ENCODE measurements at places on chromosomes 3 and 15.
A peak's percentile ranks its signal among the peaks of the same experiment; 100 is the strongest.

- DNase-seq, result no peak
These were observed at the start of gene SLC2A2 for GRCh38 chr3:171026597-171027293. TSS of gene SLC2A2 (minus strand) at chr3:171026720. CDS start at chr3:171026670, 50 bp downstream.

GRCh38 chr3:76942101-76942500 is 97.8 kb upstream of the ROBO2 start:
- no peak for DNase-seq

- DNase-seq, result no peak
These were observed 235.0 kb downstream of the SLC9A9 start for GRCh38 chr3:143613226-143613625.

DNA sequence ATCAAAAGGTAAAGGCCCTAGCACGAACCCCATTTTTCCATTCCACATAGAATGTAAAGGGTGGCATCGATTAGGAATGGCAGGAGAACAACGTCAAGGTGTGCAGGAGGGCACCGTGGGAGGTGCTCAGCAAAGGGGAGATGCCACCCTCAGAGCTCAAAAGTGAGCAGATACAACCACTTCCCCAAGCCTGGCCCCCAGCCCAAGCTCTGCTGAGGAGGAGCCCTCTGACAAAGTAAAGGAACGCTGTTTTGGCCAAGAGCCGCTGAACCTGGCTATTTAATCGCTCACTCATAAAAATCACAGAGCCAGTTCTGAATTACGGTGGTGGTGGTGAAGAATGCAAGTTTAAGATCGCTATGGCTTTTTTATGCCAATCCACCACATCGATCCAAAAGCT is 12.4 kb downstream of the GNB5 start:
- no peak for DNase-seq

GRCh38 chr3:167861649-167862048 is 126.1 kb downstream of the SERPINI1 start:
- no peak for DNase-seq

GRCh38 chr15:25829073-25829472 is 34.1 kb downstream of the ATP10A start:
- no peak for DNase-seq

- DNase-seq, result no peak
These were observed 14.2 kb downstream of the ATXN7 start for GRCh38 chr3:63877737-63878393.

- no peak for DNase-seq
These were observed 20.1 kb upstream of the TSEN2 start for GRCh38 chr3:12464181-12464580.

GRCh38 chr15:40633178-40633577 is 39.1 kb downstream of the KNL1 start:
- DNase-seq, result no peak

GRCh38 chr3:157271283-157271882 is 111.4 kb upstream of the CCNL1 start:
- DNase-seq, result no peak

DNA sequence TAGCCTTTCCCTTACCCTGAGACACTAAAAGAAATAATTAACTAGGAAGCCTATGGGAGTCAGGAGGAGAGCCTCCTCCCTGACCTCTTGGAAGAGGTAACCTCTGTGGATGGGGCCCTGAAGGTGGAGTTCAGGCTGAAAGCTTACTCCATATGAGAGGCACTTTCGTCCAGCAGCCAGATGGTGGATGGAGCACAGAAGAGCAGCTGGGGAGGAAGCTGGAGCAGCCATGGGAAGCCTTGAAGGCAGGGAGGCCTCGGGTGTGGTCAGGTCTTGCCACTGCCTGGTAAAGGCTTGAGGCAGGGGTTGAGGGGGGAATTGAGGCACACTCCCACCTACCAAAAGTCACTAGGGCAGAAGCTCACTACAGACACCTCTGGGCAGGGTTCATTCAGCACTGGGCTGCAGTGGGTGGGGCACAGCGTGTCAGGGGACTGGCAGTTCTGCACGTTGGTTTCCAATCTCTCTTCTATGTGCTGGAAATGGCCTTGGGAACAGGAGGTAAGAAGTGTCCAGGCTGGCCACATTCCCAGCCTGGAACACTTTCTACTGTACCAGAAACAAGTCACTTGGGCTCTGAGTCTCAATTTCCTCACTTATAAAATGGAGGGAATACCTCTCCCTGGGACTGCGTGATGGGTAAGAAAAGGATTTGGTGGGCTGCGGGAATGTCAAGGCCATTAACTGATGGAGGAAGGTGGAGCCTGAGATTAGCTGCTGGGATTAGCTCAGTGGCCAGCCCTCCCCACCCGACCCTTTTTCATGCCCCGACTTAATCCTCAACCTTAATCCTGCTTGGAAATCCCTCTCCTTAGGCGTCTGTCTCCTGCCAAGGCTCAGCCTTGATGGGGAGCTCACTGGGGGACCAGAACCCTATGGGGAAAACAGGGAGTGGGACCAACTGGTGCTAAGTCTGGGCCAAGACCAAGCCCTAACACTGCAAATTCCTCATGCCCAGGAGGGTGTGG is 5.4 kb downstream of the PCBP4 start:
- no peak for DNase-seq

GRCh38 chr3:63353383-63353782 is 75.3 kb downstream of the SYNPR start:
- DNase-seq, result no peak

DNA sequence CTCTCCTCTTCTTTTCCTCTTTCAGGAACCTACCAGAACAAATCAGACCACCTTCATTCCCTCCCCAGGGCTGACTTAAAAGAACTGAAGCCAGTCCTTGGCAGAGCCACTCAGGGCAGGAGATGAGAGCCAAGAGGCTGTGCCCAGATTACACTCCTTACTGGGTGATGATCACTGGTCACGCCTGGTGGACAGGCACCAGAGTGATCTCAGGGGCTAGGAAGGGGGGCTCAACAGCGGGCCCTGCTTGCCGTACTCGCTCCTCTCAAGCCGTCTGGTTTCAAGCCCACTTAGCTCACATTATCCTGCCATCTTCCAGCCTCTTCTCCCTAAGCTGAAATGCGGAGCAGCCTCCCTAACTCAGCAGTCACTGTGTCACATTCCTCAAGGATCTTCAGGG is 1.7 kb upstream of the FAH start:
- DNase-seq, result no peak

- DNase-seq, result no peak
These were observed 6.3 kb downstream of the PIGZ start for GRCh38 chr3:196962108-196962929.

GRCh38 chr3:192905980-192906678 is 11.5 kb downstream of the MB21D2 start:
- no peak for DNase-seq

DNA sequence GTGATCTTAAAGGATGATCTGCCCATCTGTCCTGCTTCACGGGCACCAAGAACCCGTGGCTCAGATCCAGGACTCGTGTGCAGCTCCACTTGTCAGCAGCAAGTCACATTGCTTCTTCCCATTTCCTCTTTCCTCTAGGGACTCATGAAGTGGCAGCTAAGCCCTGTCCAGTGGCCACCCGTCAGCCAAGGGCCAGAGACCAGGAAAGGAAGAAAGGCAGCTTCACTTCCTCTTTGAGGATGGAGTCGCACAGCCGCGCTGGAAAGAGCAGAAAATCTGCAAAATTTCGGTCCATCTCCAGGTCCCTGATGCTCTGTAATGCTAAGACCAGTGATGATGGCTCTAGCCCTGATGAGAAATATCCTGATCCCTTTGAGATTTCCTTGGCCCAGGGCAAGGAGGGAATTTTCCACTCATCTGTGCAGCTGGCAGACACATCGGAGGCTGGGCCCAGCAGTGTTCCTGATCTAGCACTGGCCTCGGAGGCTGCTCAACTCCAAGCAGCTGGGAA is 28.5 kb downstream of the IL16 start:
- DNase-seq, result no peak

GRCh38 chr3:4247391-4247790 is 55.8 kb upstream of the SETMAR start:
- DNase-seq, result no peak

- no peak for DNase-seq
These were observed 183.7 kb downstream of the NTRK3 start for GRCh38 chr15:88072598-88073390.

GRCh38 chr3:29705906-29706844 is 425.3 kb downstream of the RBMS3 start:
- DNase-seq, result peak; percentile 56

DNA sequence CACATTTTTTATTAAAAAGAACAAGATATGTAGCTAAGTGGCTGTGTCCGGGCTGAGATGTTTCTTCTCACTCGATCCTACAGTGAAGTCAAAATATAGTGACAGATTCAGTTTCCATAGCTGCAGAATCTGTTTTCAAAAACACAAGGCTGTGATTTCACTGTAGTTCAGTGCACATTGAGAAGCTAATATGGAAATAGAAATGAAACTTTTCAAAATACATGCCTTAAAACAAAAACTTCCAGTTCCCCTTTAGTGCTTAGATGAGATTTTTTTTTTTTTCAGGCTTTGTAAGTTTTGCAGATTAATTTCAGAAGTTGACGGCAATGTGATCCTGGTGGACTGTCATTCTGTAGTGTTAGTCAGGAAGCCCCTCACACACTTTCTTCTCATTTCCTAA is 23.8 kb upstream of the TRAK1 start:
- DNase-seq, result no peak

DNA sequence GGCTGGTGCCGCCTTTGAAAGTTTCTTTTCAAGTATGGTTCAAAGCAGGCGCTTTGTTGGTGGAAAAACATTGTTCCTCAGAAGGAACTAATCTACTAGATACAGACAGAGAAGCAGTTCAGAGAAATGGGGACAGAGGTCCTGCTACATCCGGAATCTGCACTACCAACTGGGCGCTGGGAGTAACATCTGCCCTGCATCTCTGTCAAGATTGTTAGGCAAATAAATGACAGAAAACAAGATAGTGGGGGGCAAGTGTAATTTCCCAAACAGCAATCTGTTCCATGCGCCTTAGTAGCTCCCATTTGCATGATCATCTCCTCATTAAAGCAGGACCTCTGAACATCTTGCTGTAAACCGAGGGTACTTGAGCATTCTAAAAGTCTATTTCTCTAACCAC is 17.4 kb downstream of the TLE3 start:
- DNase-seq, result no peak

DNA sequence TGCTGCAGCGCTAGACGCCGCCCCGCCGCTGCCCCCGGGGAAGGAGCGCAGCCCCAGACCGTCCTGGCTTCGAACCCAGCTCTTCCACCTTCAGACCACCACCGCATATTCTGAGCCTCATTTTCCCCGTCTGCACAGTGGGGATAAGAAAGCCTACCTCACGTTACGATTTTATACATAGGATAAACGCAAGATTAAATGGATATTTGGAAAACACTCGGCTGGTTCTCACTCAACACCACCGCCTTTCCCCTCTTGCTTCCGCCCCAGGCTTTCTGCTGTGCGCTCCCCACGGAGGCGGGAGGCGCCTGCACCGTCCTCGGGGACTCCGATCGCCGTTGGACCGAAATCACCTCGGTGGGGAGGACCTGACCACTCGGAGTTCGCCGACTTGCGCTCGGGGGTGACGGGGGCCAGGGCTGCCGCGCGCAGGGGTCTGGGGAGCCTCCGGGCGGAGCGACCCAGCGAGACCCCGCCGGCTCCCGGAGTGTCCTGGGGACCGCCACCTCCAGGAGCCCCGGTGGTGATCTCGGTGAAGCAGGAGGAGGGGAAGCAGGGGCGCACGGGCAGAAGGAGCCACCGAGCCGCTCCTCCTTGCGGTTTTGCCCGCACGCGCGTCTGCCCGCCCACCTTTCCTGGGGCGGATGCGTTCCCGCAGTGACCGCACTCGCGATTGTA is 4.0 kb downstream of the FBXL22 start:
- peak; percentile 11 for DNase-seq

- DNase-seq, result no peak
These were observed 8.3 kb downstream of the BCL6 start for GRCh38 chr3:187737006-187737367.

DNA sequence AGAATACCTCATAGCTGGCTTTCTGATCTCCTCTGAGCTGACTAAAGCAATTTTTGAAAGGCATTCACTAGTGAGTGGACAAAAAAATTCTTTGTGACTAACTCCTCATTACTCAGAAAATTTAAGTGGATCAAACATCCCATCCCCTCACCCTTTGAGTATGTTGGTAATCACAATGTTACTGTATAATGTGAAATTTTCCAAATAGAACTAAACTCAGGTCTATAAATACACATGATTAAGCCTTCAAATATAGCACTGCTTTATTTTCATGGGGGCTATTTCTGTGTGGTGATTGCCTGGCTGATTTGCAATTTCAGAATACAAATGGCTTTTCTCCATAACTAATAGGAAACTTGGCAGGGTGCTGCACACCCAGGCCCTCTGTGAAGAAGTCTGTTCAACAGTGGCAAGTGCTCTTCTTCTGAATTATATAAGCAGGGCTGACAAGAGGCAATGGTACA is 45.9 kb upstream of the ACTC1 start:
- DNase-seq, result no peak

DNA sequence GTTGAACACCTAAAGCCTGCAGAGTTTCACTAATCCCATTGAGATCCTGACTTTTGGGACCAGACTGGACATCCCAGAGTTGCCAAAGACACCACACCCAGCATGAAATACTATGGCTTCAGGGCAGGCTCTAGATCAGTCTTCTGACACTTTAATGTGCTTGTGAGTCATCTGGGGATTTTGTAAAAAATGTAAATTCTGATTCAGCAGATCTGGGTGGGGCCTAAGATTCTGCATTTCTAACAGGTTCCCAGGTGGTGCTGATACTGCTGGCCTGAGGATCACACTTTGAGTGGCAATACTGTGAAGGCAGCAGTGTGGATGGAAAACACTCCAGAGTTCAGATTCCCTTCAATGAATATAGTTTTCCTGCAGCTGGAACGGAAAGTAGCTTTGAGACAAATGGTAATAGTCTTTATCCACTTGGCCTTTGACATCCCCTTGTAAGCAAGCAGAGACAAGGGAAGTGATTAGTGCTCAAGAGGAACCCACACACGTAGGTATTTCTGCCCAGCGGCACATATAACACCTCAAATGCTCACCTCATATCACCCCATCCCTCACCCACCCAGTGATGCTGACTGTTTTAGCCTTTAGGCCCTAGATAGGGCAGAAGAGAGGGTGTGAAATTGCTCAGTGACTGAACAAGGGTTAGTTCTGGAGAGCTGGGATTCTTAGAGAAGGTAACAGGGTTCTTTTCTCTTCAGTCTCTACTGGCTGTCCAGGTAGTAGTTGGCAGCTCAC is 51.5 kb upstream of the GSK3B start:
- no peak for DNase-seq

DNA sequence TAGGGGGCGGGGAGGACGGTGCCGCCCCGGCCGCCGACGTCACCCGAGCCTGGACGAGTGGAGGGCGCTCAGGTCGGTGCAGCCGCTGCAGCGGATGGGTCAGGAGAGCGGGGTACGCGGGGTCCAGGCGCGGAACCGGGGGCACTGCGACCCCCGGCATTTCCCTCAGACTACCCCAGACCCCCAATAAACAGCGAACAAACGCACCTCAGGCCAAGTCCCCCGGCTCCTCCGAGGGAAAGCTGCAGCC is 78.9 kb downstream of the IQSEC1 start:
- no peak for DNase-seq
